ENCODE measurements at places on chromosomes 12 and 14.

GRCh38 chr14:92770484-92770883 lies 22.1 kb upstream of the LGMN start:
- peak; percentile 63 for DNase-seq

- DNase-seq, result peak; percentile 48
Measured at GRCh38 chr14:26008290-26008689, 589.5 kb downstream of the NOVA1 start.

GRCh38 chr12:40298341-40298740 lies 73.5 kb downstream of the LRRK2 start:
- DNase-seq, result no peak

DNA sequence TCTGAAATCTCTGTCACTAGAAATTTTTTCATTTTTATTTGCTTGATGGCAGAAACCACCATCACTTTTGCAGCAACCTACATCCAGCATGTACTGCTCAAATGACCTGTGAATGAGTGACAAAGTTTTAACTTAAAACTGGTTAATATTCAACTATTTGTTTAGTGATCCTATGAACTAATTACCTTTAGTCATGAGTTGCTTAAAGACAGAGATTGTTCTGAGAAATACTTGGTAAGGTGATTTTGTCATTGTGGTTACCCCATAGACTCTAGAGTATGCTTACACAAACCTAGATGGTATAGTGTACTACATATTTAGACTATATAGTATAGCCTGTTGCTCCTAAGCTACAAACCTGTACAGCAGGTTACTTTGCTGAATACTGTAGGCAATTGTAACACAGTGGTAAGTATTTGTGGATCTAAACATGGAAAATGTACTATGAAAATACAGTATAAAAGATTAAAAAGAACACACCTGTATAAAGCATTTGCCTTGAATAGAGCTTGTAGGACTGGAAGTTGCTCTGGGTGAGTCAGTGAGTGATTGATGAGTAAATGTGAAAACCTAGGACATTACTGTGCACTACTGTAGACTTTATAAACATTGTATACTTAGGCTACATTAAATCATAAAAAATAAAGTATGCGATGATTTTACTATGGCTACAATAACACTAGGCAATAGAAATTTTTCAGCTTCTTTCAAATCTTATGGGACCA lies 256.6 kb upstream of the PPFIA2 start:
- DNase-seq, result no peak

- peak; percentile 93 for DNase-seq
Measured at GRCh38 chr14:55514819-55515490, 65.1 kb upstream of the KTN1 start.

All from endothelial cell of umbilical vein (primary cell).